Panc1 (cell line): ENCODE measurements at places on chromosomes 1 and 21. TPM values are rescaled to one million over a fixed set of nuclear protein-coding genes. Genes with fewer than 3 reads are reported as not detected.

The RNU1-3 gene
- total RNA-seq, result 1,290 TPM

The UBAP2L gene
- 227 TPM for total RNA-seq

The IARS2 gene
- total RNA-seq, result 106 TPM

DNA sequence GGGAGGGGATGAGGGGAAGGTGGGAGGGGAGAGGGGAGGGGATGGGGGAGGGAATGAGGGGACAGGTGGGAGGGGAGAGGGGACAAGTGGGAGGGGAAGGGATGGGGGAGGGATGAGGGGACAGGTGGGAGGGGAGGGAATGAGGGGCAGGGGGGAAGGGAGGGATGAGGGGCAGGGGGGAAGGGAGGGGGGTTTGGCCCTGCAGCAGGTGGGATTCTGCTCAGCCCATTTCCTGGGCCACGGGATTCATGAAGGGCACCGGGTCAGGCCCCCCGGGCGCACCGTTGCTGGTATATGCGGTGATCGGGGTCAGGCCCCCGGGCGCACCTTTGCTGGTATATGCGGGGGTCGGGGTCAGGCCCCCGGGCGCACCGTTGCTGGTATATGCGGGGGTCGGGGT lies 15.1 kb upstream of the SAMD11 start:
- H3K27me3 ChIP-seq, result no peaks in the 10 kb centered on the region
- H3K4me3 ChIP-seq, result no peak overlapping the region
- no peak overlapping the region for H3K27ac ChIP-seq
- no peak for DNase-seq
- H3K4me1 ChIP-seq, result peaks cover 69% of the 10 kb centered on the region

- H3K27ac ChIP-seq, result no peak overlapping the region
- H3K4me3 ChIP-seq, result no peak overlapping the region
- no peak for DNase-seq
- no peaks in the 10 kb centered on the region for H3K36me3 ChIP-seq
- no peaks in the 10 kb centered on the region for H3K27me3 ChIP-seq
Observed at GRCh38 chr1:65734979-65735378, 57.7 kb upstream of the PDE4B start.

DNA sequence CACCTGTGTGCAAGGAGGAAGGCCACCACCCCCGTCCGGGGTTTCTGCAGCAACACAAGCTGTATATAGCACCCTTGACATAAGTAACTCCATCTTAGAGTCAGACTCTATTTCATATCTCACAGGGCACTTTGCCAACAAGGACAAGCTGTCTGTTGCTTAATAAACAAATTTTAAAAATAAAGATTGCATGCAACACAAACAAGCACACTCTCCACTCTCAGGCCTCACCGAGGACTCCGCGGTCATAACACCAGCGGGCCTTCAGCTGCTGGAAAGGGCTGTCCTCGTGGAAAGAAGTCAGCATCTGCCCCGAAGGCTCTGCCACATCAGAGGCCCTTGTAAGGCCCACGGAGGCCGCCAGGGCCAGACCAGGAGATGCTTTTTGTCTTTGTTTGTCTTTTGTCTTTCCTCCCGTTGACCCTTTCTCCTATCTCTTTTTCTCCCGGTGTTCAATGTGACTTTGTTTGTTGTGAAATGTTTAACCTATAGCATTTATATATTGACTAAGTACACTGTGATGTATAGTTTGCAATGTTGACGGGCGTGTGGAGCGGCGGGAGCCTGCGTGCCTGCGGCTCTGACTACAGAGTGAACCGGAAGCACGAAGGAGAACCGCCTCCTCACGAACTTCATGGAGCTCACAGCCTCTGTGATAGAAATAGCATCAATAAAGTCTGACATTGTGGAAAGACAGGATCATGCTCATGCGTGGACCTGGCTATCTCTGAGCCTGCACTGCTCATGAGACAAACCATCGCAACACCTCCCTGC lies 24.1 kb downstream of the MEGF6 start:
- 0 out of 2 replicates have a peak overlapping the region, but pooled peaks have one; percentile 34 for H3K27ac ChIP-seq
- H3K4me3 ChIP-seq, result no peak overlapping the region
- H3K36me3 ChIP-seq, result no peaks in the 10 kb centered on the region

GRCh38 chr1:213457733-213458132 lies 406.7 kb downstream of the RPS6KC1 start:
- no peaks in the 10 kb centered on the region for H3K4me1 ChIP-seq
- no peak overlapping the region for H3K4me3 ChIP-seq
- H3K36me3 ChIP-seq, result no peaks in the 10 kb centered on the region
- H3K27ac ChIP-seq, result no peak overlapping the region
- DNase-seq, result no peak

DNA sequence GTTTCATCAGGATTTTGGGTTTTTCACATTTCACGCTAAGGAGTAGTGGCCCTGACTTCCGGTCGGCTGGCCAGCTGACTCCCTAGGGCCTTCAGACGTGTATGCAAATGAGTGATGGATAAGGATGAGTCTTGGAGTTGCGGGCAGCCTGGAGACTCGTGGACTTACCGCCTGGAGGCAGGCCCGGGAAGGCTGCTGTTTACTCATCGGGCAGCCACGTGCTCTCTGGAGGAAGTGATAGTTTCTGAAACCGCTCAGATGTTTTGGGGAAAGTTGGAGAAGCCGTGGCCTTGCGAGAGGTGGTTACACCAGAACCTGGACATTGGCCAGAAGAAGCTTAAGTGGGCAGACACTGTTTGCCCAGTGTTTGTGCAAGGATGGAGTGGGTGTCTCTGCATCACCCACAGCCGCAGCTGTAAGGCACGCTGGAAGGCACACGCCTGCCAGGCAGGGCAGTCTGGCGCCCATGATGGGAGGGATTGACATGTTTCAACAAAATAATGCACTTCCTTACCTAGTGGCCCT lies 23.1 kb upstream of the TNFRSF1B start:
- no peak overlapping the region for H3K4me3 ChIP-seq
- no peaks in the 10 kb centered on the region for H3K27me3 ChIP-seq
- no peaks in the 10 kb centered on the region for H3K36me3 ChIP-seq
- H3K27ac ChIP-seq, result peak overlapping the region; percentile 29; the same call in 1 of the 2 replicates
- DNase-seq, result no peak
